ENCODE measurements at places on chromosomes 2 and 18.
A peak's percentile ranks its signal among the peaks of the same experiment; 100 is the strongest.

GRCh38 chr2:176038694-176039093 is 36.6 kb upstream of the LNPK start:
- DNase-seq: no peak

DNA sequence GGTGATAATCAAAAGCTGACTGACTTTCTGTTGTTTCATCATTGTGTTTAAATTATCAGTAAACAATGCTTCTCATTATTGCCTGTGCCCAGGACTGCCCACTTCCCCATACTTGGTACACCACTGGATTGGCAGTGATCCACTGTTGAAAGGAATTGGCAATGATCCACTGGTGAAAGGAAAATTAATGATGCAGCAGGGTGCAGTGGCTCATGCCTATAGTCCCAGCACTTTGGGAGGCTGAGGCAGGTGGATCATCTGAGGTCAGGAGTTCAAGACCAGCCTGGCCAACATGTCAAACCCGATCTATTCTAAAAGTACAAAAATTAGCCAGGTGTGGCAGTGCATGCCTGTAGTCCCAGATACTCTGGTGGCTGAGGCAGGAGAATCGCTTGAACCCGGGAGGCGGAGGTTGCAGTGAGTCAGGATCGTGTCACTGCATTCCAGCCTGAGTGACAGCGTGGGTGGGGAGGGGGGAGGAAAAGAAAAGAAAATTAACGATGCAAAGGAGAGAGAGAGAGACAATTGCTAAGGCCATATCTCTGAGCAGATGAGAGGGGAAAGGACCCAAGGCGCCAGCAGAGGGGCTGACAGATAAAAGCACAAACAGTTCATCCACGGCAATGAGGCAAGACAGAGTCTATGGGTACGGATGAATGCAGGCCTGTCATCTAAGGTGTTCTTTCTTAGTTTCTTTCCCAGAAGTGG is 10.2 kb upstream of the GTF2A1L start:
- no peak for DNase-seq

DNA sequence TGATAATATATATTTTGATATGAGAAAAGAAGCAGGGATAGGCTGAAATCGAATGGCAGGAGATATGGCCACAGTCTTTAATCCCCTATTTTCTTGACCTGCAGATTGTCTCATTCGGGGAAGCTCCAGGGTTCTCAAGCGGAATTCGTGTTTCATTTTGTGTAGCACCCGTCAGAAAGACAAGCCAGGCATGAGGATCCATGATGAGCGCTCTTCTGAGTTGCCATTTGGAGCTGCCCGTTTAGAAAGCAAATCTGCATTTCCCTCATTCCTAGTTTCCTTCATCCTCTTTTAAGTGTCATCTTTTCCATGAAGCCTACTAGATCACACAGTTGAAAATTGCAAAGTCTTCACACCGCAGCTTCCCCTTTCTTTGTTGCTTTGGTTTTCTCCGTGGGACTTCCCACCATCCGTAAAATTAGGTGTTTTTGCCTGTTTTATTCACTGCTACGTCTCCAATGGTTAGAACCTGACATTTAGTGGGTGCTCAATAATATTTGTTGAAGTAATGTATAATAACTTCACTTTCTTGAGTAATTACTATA is 16.9 kb downstream of the HNMT start:
- no peak for DNase-seq

DNA sequence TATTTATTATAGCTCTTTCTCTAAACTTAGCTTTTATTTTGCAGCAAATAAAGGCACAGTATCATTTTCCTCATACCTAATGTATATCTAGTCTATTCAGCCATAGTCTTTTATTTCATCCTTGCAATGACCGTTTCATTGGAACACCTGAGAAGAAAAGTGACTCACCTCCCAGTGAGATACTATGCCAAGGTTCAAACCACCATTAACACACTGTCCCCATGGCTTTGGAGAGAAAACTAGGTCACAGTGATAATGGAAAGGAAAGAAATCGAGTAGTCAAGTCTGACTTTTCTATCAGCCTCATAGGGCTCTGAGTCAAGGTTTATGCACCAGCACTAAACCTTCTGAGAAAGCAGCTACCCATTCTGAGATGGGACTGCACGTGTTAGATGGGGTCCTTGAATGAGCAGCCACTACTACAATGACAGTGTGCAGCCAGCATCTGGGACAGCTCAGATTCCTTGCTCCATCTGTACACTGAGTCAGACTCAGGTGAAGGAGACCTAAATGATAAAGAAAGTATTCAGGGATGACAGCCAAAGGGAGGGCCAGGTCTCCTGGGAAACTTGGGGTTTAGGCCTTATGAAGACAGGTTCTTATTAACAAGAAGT is 971.1 kb upstream of the ACVR2A start:
- no peak for DNase-seq

- DNase-seq: peak; percentile 25
Observed at GRCh38 chr2:70111752-70112591, 24.7 kb downstream of the PCBP1 start.

DNA sequence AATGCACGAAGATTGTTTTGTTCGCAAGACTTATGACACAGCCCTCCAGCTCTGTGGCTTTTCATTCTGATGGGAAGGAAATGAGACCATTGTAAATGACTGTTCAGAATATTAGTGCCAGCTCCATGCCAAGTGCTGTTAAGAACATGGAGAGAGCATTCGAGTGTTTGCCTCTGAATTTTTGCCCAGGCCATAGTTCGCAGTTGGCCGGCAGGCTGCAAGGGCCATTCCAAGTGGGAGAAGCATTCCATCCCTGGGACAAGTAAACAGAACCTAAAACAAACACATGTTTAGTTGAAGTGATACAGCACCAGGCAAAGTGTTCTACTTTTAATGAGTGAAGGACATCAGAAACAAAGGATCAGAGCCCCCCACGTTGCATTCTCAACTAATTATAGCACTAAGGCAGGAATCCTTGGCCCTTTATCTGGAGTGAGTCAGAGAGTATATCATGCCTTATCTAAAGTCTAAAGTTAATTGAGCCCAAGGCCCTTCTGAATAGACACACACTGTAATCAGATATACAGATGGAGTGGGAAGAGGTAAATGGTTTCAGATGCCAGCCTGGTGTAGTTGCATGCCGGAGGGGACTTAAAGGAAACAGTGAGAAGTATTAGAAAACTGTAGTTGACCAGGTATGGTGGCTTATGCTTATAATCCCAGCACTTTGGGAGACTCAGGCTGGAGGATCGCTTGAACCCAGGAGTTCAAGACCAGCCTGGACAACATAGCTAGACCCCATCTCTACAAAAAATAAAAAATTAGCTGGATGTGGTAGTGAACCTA is 53.3 kb downstream of the NEDD4L start:
- DNase-seq: no peak

- DNase-seq: no peak
Observed at GRCh38 chr18:55999641-56000040, 411.6 kb upstream of the TCF4 start.

DNA sequence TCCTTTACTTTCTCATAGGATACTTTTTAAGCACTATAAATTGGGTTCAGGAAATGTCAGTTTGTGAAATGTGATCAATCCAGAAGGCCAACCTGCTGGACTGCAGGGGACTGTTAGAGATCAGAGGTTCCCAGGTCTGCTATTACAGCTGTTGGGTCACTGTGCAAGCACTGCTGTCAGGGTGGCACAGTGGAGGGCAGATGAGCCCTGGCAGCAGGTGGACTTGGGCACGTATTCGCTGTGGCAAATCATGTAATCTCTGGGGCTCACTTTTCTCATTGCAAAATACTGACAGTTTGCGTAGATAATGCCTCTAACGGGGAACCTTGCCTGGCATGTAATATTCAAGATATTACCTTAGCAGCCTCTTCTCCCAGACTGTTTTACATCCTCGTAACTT is 18.1 kb downstream of the RAB31 start:
- no peak for DNase-seq

DNA sequence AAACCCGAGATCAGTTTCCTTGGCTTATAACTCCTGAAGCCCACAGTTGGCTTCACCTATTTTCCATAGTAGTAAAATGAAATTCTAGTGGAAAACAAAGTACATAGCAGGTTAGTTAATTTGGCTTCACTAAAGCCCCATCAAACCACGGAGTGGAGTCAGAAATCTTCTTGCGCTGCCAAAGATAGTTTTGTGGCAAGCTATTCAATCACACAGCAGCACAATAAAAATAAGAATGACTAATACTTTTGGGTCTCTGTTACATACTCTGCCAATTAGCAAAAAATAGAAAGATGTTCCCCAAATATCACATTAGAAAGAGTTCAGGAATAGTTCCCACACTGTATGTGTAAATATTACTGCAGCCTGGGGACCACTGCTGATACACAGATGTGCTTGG is 175.2 kb upstream of the NOL4 start:
- DNase-seq: no peak

DNA sequence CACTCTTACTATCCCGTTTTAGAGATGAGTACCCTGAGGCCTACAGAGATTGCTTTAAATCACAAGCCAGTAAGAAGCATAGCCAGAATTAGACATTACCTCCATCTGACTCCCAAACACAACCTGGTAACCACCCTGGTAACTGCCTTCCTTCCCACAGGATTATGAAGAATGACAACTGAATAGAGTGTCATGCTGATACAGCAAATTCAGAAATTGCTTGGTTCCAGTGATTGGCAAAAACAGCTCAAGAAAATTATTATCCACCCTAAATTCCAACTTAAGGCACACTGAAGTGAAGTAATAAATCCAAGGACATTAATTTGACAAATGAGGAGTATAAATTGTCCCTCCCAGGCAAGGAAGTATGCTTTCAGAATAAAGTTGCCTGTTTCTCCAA is 195.8 kb upstream of the RBMS1 start:
- DNase-seq: no peak

DNA sequence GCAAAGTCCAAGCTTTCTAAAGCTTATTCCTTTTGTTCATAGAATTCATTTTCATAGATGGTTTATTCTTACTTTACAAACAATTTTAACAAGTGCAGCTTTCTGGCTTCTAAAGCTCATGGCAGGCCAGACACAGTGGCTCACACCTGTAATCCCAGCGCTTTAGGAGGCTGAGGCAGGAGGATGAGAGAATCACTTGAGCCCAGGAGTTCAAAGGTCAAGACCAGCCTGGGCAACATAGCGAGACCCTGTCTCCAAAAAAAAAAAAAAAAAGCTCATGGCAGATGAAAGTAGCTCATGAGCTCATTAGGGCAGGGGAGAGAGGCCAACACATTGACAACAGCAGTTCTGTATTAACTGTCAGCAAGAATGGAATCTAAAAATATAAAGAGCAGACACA is 28.1 kb upstream of the NPC1 start:
- DNase-seq: no peak

DNA sequence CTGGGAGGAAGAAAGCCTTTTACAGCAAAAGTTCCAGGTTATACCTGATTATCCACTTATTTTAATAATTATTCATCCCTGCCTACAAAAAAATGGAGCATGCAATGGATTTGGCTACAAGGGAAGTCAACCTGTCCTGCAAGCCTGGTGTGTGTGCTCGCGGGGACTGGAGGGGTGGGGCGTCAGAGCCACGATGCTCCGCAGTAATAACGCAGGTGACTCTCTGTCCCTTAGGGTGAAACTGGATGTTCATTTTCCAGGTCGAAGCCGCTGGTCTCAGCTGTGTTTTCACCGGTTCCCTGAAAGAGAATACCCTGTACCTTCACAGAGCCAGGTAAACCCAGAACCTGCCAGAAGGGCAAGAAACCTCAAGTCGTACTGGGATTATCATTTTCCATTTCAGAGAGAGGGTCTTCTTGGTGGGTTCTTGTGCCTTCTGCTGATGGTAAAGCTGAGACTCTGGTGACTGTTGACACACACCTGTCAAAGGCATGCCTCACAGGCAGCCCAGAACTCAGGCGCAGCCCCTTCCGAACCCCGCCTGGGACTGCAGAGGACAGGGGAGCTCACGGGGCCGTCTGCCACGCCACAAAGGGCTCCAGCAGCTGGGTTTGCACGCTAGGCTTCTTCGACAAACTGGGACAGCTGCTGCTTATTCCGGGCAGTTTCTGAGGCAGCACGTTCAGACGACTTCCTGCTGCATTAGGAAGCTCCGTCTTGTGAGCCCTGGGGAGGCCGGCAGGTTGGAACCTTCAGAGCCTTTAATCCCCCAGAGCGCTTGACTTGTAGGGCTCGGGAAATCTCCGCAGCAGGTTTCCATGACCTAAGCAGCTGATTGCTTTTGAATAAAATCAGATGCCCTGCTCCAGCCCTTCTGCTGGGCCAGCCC is 58.6 kb downstream of the KCNG2 start:
- peak; percentile 61 for DNase-seq

DNA sequence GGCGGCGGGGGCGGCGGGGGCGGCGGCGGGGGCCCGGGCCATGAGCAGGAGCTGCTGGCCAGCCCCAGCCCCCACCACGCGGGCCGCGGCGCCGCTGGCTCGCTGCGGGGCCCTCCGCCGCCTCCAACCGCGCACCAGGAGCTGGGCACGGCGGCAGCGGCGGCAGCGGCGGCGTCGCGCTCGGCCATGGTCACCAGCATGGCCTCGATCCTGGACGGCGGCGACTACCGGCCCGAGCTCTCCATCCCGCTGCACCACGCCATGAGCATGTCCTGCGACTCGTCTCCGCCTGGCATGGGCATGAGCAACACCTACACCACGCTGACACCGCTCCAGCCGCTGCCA is 644 bp downstream of the ONECUT2 start:
- DNase-seq: no peak

- no peak for DNase-seq
Observed at GRCh38 chr2:23585273-23586170, 200.5 kb downstream of the KLHL29 start.

GRCh38 chr2:160406591-160407392 is 86.8 kb downstream of the RBMS1 start:
- DNase-seq: peak; percentile 85

DNA sequence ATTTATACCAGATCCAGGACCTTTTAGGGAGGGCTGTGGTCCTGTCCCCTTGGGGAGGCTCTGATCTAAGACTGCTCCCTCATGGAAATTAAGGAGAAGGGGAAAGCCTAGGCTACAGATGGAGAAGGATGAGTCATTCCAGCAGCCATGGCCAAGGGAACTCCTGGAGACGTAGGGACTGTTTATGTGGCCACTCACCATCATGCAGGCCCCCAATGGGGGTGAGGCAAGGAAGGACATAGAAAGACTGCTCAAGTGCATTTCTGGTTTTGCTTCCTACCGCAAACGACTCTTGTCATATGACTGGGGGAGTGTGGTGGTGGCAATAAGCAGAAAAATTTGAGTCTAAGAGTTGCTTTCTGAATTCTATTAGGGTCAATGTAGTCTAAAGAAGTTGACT is 54.0 kb upstream of the CYP1B1 start:
- DNase-seq: no peak

Data from posterior vena cava (tissue), 2 donors.